ENCODE measurements at places on chromosomes 1 and 21.

DNA sequence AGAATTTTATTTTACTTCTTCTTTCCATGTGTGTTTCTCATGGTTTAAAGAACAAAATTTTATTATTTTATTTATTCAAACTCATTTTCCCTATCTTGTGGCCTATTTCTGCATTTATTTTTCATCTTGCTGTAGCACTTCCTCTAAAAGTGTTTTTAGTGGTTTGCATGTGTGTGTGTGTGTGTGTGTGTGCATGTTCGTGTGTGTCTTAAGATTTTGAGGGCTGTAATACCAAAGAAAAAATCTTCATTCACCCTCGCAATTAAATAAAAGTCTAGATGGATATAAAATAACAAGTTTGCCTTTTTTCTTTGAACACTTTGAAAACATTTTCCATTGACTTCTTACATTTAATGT, 24.6 kb upstream of the FCRL3 start:
- no peak for DNase-seq

DNA sequence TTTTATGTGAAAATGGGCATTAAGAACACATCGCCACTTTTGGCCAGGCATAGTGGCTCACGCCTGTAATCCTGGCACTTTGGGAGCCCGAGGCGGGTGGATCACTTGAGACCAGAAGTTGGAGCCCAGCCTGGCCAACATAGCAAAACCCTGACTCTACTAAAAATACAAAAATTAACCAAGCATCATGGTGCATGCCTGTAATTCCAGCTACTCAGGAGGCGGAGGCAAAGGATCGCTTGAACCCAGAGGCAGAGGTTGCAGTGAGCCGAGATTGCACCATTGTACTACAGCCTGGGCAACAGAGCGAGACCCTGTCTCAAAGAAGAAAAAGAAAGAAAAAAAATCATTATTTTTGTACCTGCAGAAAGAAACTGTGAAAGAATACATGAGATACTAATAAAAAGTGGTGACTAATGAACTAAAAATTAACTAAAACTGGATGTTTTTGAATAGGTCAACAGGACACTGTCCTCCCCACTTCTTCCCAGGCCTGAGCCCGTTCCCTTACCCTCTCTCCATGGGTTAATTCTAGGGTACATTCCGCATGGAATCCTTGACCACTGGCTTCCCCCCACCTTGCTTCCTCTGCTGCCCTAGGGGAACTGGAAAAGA, 8.3 kb upstream of the TINAGL1 start:
- DNase-seq, result no peak

DNA sequence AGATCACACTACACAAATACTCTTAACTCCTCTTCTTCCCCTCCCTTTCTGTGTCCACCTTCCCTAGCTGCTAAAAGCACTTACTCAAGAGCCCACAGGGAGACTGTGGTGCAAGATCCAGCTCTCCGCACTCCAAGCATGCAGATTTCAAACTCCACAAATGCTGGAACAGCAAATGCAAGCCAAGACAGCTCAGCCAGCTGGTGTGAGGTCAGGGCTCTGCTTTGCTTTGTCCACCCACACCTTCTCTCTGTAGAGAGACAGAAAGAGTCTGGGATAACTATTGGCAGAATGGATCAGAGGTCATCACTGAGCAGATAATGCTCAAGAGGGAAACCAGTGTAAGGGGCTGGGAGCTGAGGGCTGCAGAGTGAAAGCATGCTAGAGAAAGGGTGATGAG, 45.2 kb upstream of the DPT start:
- DNase-seq, result peak; percentile 65

DNA sequence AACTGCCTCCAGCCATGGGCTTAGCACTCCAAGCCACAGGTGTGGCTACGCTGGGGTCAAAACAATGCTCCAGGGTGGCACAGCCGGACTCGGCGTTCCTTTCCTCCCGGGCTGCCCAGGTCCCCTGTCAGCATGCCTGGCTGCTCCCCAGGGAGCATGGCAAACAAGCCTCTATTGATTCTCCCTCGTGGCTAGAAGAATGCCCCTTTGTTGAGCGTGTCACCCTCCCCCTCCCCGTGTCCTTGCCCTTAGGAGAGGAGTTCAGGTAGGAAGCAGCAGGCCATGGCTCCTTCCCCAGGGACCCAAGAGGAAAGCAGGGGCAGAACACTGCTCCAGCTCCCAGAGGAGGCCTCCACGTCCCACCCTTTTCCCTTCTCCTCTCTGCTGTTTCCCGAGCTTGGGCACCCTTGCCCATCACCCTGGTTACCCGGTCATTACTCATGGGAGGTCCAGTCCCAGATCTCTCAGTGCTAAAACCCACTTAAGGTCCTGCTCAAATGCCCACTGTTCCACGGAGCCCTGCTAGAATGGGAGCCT, 57.4 kb upstream of the CITED4 start:
- no peak for DNase-seq

GRCh38 chr1:3471356-3472087, 17.1 kb downstream of the ARHGEF16 start:
- DNase-seq, result peak; percentile 16

- DNase-seq, result no peak
Measured at GRCh38 chr1:111795401-111795800, 39.7 kb downstream of the DDX20 start.

GRCh38 chr1:112694363-112694929, 12.5 kb downstream of the RHOC start:
- DNase-seq, result no peak

DNA sequence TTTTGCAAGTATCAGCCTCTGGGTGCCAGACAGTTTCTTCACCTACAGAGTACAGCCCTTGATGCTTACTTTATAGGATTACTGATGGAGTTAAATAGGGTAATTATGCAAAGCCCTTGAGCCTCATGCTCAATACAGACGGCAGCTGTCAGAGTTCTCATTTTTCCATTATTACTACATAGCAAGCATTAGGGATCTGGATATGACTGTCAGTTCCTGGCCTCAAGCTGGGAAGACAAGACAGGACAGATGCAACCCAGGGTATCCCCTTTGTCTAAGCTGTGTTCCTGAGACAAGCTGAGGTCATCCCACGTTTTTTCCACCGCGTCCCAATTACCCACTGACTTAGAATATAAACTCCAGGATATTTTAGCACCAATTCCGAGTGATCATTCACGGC, 94.4 kb downstream of the SLC35F3 start:
- no peak for DNase-seq

Data from skeletal muscle cell (primary cell).